Activated naive CD4-positive, alpha-beta T cell treated with anti-CD3 and anti-CD28 coated beads, Interleukin-2, amount 10 ng/mL, durations not matched to agents 7 days and 5 days (primary cell): ENCODE measurements at places on chromosomes 1 and 21.

DNA sequence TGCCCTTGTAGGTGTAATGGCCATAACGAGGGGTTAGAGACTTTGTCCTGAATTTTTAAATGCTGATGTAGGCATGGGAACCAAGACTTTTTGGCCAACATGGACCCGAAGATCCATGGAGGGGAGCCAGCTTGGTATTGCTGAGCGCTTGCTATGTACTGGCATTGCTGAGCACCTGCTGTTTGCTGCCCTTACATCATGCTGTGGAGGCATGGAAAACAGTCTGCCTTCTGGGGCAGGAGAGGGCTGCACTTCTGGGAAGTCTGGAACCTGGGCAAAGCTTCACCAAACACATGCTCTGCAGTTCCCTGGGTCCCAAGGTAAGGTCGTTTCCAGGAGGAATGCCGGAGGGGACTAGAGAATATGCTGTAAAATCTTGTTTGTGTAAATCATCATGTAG, 86.3 kb upstream of the CNIH3 start:
- H3K27ac ChIP-seq, result no peak overlapping the region
- peaks cover 4% of the 10 kb centered on the region for H3K27me3 ChIP-seq
- H3K4me3 ChIP-seq, result no peak overlapping the region

GRCh38 chr1:42320708-42321107, 14.3 kb downstream of the FOXJ3 start:
- peaks cover 24% of the 10 kb centered on the region for H3K36me3 ChIP-seq
- no peaks in the 10 kb centered on the region for H3K27me3 ChIP-seq
- no peak overlapping the region for H3K4me3 ChIP-seq
- peaks cover 69% of the 10 kb centered on the region for H3K4me1 ChIP-seq
- no peak for DNase-seq

- H3K4me3 ChIP-seq, result peak overlapping the region; percentile 83
- peaks cover 33% of the 10 kb centered on the region for H3K27me3 ChIP-seq
- peaks cover 74% of the 10 kb centered on the region for H3K4me1 ChIP-seq
- no peak for DNase-seq
- H3K27ac ChIP-seq, result no peak overlapping the region
- H3K36me3 ChIP-seq, result peaks cover 16% of the 10 kb centered on the region
These were observed 1.4 kb downstream of the IFFO2 start for GRCh38 chr1:18955131-18955440.

DNA sequence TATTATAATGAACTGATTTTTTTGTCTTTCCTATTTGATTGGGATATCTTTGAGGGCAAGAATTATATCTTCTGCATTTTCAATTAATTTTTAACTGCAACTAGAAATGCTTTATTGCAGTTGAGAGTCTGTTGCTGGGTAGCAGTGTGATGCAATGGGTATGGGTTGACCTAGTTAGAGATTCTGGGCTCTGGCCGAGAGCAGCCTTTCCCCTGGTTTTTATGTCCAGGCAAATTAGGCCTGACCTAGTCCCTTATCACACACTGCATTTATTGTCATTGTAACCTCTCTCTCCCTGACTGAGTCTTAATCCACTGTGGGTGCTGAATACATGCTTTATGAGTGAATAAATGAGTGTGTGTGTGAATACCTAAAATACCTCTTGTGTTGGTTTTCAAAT, 206.4 kb upstream of the PTGFR start:
- H3K4me3 ChIP-seq, result no peak overlapping the region
- no peak overlapping the region for H3K27ac ChIP-seq
- H3K36me3 ChIP-seq, result no peaks in the 10 kb centered on the region
- no peaks in the 10 kb centered on the region for H3K27me3 ChIP-seq
- DNase-seq, result no peak

DNA sequence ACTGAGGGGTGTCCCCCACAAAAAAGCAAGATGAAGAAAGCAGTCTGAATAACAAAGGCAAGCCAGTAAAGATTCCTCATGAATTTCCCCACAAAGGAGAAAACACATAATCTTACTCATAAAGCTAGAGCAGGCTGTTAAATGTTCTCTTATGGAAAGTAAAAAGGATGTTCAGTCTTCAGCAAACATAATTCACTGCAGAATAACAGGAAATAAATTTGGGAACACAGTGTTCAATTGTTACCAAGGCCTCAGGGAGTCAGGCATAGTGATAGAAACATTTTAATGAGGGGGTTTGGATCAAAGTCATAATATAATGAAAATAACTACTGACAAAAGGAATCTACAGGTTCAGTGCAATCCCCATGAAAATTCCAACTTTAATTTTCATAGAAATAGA, 297.6 kb downstream of the DPYD start:
- H3K36me3 ChIP-seq, result peaks cover 7% of the 10 kb centered on the region
- no peaks in the 10 kb centered on the region for H3K27me3 ChIP-seq
- no peak overlapping the region for H3K4me3 ChIP-seq
- H3K27ac ChIP-seq, result no peak overlapping the region

GRCh38 chr1:193421487-193421886, 235.1 kb upstream of the B3GALT2 start:
- H3K4me3 ChIP-seq, result no peak overlapping the region
- no peak for DNase-seq
- H3K27ac ChIP-seq, result no peak overlapping the region
- no peaks in the 10 kb centered on the region for H3K27me3 ChIP-seq
- peaks cover 36% of the 10 kb centered on the region for H3K4me1 ChIP-seq

DNA sequence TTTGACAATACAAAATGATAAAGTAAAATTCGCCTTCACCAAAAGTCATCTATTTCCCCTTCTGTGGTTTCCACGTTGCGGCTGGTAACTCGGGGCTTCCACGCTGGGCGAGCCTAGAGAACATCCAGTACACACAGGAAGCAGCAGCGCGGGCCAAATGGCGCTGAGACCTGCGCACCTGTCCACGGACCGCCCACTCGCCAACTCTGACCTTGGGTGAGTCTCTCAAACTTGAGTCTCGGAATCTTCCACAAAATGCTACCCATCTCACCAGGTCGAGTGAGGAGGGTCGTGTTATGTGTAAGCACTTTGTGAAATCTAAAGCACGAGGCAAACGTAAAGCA, 820 bp upstream of the TTF2 start:
- DNase-seq, result peak; percentile 84
- H3K4me3 ChIP-seq, result no peak overlapping the region
- H3K27ac ChIP-seq, result no peak overlapping the region
- no peaks in the 10 kb centered on the region for H3K27me3 ChIP-seq

- H3K4me3 ChIP-seq, result no peak overlapping the region
- peaks cover 13% of the 10 kb centered on the region for H3K4me1 ChIP-seq
- H3K27me3 ChIP-seq, result no peaks in the 10 kb centered on the region
- H3K27ac ChIP-seq, result no peak overlapping the region
These were observed 11.8 kb downstream of the RTCA start for GRCh38 chr1:100277866-100278265.

DNA sequence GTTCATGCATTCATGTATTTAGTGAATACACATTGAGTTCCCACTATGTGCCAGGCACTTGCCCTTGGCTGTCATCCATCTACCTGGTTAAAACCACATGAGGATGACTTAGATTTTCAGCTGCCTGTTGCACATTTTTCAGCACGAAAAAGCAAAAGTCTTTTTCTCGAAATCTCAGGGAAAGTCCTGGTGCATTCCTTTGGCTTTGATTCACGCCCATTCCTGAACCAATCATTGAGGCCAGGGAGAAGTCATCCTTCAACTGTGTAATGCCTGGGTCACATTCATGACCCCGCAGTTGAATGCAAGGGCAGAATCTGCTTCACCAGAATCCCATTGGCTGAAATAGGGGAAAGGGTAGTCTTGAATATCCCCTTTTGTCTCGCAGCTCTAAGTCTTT, 84.4 kb downstream of the RNF220 start:
- DNase-seq, result no peak
- no peak overlapping the region for H3K27ac ChIP-seq
- H3K4me1 ChIP-seq, result no peaks in the 10 kb centered on the region
- H3K27me3 ChIP-seq, result peaks cover 26% of the 10 kb centered on the region

DNA sequence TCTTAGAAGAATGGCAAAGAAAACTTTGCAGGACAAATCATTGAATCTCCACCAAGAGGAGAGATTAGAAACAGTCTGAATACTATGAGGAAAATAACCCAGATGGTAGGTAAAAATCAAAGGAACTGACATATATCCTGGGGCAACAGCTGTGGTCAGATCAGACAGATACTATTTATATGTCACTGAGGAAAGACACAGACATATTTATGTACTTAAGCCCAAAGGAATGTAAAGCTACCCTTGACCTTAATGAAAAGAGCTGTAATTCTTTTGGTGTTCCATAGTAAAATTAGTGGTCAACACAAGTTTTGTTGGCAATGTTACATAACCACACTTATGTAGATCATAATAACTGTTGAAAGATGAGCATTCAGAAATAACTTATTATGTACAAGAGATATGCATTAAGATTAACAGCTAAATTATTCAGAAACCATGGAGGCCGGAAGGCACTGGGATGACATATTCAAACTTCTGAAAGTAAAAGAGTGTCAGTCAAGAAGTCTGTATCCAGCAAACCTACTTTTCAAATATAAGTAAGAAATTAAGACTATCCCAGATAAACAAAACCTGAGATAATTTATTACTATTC, 166.1 kb upstream of the SAMSN1 start:
- H3K36me3 ChIP-seq, result no peaks in the 10 kb centered on the region
- H3K4me1 ChIP-seq, result no peaks in the 10 kb centered on the region
- DNase-seq, result no peak

- H3K4me3 ChIP-seq, result no peak overlapping the region
- H3K27ac ChIP-seq, result peak overlapping the region; percentile 90
- H3K36me3 ChIP-seq, result peaks cover 5% of the 10 kb centered on the region
- peaks cover 55% of the 10 kb centered on the region for H3K4me1 ChIP-seq
These were observed 2.7 kb upstream of the UTP11 start for GRCh38 chr1:38009841-38010180.

DNA sequence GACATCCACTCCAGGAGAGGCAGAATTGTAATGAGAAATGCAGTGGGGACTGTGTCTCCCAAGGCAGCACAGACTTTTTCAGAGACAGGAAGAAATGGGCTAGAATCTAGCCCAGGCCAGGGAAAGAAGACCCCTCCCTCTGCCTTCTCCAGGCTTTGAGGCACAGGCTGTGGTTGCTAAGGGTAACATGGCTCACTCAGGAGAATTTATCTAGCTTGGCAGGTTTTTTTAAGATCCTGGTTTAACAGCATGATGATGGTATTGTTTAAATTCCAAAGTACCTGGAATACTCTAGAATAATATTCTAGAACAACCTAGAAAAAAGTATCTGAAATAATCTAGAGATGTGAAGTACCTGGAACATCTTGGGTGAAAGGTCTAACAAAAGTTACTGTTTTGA, 125.6 kb downstream of the URB2 start:
- no peak overlapping the region for H3K4me3 ChIP-seq
- H3K4me1 ChIP-seq, result peaks cover 15% of the 10 kb centered on the region
- no peaks in the 10 kb centered on the region for H3K27me3 ChIP-seq

DNA sequence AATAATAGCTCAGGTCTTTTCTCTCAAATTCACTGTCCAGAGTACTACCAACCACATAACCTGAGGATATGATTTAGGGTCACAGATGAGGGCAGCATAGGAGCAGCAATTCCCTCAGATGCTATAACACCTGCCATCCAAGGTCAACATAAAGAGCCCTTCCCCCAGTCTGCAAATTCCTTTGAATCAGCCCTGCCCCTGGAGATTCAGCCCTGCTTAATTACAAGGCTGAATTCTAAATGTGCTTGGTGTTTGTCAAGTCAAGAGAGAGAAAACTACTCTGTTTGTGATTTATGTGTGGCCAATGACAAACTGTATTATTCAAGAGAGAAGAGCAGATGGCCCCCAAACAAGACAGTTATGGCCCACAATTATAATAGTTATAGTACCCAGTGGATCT, 195.7 kb upstream of the ADGRL2 start:
- no peaks in the 10 kb centered on the region for H3K36me3 ChIP-seq
- H3K4me1 ChIP-seq, result no peaks in the 10 kb centered on the region
- no peak overlapping the region for H3K4me3 ChIP-seq
- no peaks in the 10 kb centered on the region for H3K27me3 ChIP-seq
- no peak overlapping the region for H3K27ac ChIP-seq
- DNase-seq, result no peak

- H3K27me3 ChIP-seq, result peaks cover 56% of the 10 kb centered on the region
- no peak for DNase-seq
- H3K4me1 ChIP-seq, result no peaks in the 10 kb centered on the region
- no peak overlapping the region for H3K27ac ChIP-seq
These were observed 20.9 kb downstream of the SDC3 start for GRCh38 chr1:30887485-30888315.

DNA sequence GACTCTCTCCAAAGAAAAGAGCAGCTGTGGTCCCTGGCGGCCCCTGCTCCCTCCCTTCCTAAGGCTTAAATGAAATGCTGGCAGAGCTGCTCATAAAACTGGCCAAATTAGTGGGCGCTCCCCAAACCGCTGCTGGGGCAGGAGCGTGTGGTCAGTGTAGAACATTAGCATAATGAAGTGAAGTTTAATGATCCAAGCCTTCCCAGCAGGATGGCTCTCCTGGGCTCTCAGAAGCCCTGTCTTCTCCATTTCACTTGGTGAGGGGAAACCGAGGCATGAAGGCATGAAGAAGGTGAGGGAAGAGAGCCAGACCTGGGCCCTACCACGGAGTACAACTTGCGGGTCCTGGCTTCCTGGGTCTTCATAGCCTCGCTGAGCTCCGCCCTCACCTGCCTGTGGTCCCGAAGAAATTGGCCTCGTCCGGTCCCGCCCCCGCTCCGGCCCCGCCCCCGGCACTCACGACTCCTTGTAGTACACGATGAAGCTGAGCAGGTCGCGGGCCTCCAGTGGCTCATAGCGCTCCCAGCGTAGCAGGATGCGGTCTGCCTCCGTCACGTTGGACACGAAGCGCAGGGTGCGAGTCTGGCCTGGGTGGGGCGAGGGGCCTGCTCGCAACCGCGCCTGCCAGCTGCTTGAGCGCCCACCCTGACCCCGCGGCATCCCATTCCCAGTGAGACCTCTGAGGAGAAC, 10.3 kb downstream of the INSRR start:
- H3K4me3 ChIP-seq, result peak overlapping the region; percentile 44
- peak; percentile 90 for DNase-seq
- H3K4me1 ChIP-seq, result peaks cover 42% of the 10 kb centered on the region
- peak overlapping the region; percentile 26 for H3K27ac ChIP-seq

DNA sequence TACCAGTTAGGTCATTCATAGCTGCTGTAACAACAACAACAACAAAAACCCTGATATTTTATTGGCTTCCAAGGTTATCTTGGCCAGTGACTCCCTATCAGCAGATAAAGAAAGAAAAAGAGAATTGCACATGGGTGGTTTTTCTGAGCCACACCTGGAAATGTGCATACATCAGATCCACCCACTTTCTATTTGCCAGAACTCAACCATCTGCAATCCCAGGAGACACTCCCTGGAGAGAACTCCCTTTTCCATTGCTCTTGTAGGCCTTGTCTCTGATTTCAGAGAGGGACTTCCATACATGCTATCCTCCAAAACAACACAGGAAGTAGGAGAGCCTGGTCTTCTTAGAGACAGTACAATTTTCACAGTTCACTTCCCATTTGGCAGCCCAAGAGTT, 74.9 kb upstream of the ZC3H11B start:
- no peak for DNase-seq
- H3K4me3 ChIP-seq, result no peak overlapping the region
- H3K27ac ChIP-seq, result no peak overlapping the region
- no peaks in the 10 kb centered on the region for H3K4me1 ChIP-seq
- H3K36me3 ChIP-seq, result no peaks in the 10 kb centered on the region
- no peaks in the 10 kb centered on the region for H3K27me3 ChIP-seq

GRCh38 chr1:4124631-4125145, 224.6 kb upstream of the C1orf174 start:
- no peak for DNase-seq
- no peak overlapping the region for H3K4me3 ChIP-seq
- no peaks in the 10 kb centered on the region for H3K4me1 ChIP-seq
- no peaks in the 10 kb centered on the region for H3K36me3 ChIP-seq
- no peaks in the 10 kb centered on the region for H3K27me3 ChIP-seq

GRCh38 chr1:27447399-27447798, 42.6 kb downstream of the WASF2 start:
- no peak overlapping the region for H3K27ac ChIP-seq
- H3K4me3 ChIP-seq, result no peak overlapping the region
- peaks cover 40% of the 10 kb centered on the region for H3K4me1 ChIP-seq
- DNase-seq, result no peak
- peaks cover 34% of the 10 kb centered on the region for H3K36me3 ChIP-seq
